ENCODE measurements at places on chromosomes 1 and 21.

DNA sequence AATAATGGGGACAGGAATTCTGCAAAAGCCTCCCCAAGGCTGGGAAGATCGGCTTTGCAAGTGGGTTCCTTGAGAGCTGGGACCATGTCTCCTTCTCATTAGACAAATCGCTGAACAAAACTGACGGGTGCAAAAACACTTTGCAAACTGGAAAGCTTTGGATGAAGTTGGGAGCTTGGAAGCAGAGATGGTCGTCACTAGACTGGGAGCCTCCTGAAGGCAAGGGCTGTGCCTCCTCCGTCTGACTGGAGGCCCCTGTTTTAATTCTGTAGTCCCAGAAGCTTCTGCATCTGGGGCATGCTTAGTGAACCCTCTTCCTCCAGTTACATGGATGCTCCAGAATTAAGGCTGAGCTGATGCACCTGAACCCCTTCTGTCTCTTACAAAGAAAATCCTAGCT lies 82.3 kb upstream of the IFFO2 start:
- no peak for DNase-seq

GRCh38 chr21:42306366-42307035 lies 8.7 kb downstream of the TFF3 start:
- no peak for DNase-seq

DNA sequence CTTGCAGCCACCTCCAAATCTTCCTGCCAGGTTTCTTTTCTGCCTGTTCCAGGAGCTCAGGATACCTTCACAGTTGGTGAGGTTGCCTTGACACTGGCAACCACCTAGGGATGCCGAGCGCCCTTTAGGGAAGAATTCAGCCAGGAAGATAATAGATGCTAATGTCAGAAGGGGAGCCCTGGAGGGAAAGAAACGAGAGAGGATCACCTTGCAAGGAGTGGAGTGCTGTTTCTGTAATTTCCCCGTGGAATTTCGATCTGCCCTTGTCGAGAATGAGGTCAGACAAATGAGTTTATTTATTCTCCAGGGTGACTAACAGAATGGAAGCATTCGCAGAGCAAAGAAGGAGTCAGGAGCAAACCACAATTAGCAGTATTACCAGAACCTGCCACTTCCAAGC lies 315.8 kb upstream of the KAZN start:
- no peak for DNase-seq

GRCh38 chr1:91526496-91526895 lies 25.8 kb downstream of the CDC7 start:
- no peak for DNase-seq

DNA sequence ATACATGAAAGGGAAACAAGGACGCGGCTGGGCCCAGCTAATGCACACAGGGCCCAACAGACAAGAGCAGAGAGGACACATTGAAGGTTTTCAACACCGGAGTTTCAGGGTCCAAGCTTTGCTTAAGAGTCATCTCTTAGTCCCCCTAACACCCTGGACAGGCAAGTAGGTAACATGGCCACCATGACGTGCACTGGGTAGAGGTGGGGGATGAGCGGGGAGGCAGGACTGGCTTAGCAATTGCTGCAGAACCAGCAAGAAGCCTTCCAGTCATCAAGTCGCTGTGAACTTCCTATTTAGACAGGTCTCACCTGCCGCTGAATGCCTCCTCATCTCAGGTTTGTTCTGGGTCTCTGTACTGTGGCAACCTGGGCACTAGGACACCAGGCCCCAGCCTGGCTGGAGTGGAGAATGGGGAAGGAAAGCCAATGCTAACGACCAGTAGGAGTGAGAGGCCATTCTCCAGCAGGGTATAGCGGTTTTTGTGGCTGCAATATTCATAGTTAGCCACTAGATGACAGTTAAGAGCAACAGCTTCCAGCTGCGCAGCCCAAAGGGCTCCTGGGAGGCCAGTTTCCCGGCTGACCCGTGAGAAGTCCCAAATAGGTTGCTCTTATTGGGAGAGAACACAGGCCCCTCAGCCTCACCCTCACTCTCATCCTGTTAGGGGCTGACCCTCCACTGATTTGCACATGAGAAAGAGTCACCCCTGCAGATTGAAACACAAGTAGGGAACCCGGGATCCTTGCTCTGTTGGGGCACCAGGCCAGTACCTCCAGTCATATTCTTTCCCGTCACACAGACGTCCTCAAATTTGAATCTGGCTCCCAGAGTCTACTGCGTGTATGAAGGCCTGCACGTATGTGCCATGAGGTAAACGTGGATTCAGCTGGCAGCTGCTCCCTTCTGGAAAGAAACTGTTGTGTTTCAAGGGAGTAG lies 6.0 kb upstream of the PIGC start:
- DNase-seq: peak; percentile 8

DNA sequence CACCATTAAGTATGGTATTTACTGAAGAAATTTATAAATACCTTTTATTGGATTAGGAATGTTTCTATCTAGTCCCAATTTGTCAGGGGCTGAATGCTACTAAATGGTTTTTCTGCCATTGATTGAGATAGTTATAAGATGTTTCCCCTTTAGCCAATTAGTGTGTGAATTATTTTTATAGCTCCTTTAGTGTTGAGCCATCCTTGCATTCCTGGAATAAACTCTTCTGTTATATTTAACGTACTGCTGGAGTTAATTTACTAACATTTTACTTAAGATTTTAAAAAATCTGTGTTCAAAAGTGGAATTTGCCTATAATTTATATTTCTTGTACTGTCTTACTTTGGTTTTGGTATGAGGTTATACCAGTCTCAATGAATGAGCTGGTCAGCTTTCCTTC lies 25.4 kb upstream of the LRRC3 start:
- no peak for DNase-seq

DNA sequence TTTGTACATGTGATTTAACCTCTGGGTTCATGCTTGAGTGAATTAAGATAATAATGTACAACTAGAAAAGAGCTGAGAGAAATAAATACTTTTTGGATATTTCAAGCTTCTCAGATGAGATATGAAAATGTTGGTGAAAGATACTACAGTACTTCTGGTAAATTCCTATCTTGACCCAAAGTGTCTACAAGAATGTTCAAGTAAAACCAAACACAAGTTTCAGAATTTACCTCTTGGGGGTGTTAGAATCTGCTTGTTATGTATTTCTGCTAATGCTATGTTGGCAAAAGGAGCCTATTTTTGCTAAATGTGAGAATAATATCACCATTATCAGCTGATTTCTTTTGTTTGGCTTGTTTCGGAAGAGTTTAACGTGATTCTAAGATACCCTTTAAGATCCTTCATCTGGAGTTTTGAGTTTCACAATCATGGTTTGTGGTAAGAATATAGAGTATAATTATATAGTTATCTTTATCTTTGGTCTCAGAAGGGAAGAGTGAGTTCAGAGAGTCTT lies 388.5 kb downstream of the LMO4 start:
- no peak for DNase-seq

- DNase-seq: no peak
These were observed 21.9 kb upstream of the LAX1 start for GRCh38 chr1:203743091-203743571.

GRCh38 chr1:231192620-231193163 lies 30.8 kb downstream of the TRIM67 start:
- no peak for DNase-seq

- DNase-seq: no peak
These were observed 88.3 kb downstream of the PIK3R3 start for GRCh38 chr1:46044116-46044515.
